ENCODE measurements at places on chromosomes 7 and 10.

GRCh38 chr7:123494193-123494796, 40.1 kb downstream of the IQUB start:
- DNase-seq = no peak

DNA sequence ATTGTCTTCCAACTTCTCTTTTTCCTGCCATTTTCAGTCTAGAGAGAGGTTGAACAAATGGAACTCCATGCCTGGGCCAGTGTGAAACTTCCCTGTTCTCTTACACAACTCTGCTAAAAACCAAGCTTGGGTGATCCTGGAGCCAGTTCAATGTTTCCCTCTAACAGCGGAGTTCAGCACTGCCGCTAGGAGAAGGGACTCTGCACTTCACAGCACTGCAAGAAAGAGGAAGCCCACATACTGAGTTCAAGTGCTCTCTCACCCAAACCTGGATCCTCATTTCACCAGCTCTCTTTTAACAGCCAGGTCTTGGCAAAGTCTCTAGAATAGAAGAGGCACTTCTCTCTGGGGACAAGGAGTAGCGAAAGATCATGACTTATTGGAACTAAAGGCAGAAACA, 18.8 kb downstream of the FOXI2 start:
- no peak for DNase-seq

DNA sequence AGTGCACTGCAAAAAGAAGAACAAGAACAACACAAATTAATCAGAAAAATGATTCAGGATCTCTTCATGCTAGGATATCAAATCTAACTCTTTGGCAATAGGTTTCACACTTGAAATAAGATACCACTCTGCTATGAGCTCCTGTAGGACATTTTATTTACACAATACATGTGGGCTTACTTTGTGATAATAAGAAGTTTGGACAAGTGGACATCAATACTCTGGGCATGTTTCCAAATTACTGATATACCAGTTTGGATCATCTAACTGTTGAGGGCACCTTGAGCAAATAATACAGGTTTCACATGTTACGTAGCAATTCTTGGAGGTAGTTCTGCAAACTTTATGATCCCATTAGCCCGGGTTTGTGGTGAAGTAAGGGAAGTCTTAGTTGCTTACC, 59.8 kb downstream of the CPVL start:
- DNase-seq = no peak

GRCh38 chr7:156793334-156793733, 99.6 kb downstream of the LMBR1 start:
- DNase-seq = no peak

DNA sequence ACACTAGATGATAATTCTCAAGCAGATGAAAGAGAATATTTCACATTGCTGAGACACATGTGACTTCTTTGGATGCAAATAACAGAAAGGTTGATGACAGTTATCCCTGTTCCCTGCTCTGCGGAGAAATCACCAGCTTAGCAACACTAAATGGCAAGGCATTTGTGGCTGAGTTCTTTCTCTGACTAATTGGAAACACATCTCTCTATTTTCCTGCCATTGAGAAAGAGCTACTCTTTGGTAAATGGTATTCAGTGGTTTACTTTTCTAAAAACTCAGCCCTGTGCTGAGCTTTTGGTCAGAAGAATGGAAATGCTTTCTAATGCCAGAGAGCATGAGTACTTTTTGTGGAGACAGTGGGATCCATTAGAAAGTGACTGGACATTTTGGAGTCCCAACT, 771.4 kb downstream of the LRMDA start:
- DNase-seq = peak; percentile 61

DNA sequence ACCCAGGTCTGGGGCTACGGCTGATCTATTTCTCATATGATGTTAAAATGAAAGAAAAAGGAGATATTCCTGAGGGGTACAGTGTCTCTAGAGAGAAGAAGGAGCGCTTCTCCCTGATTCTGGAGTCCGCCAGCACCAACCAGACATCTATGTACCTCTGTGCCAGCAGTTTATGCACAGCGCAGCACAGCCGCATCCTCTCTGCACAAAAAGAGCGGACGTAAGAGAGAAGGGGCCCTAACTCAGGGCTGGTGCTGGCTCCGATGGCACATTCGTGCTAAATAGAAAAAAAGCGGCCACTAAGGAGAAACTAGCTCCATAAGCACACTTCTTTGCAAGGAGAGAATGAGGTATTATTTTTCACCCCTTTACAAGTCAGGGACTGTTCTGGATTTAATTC, 28.3 kb upstream of the PRSS1 start:
- DNase-seq = no peak

- DNase-seq = no peak
Observed at GRCh38 chr7:6252748-6253147, 19.7 kb downstream of the CYTH3 start.

- no peak for DNase-seq
Observed at GRCh38 chr7:28615091-28615490, 202.8 kb downstream of the CREB5 start.

- DNase-seq = no peak
Observed at GRCh38 chr7:42217548-42217947, 19.5 kb downstream of the GLI3 start.

GRCh38 chr7:135188298-135188984, 17.9 kb upstream of the CYREN start:
- DNase-seq = no peak

DNA sequence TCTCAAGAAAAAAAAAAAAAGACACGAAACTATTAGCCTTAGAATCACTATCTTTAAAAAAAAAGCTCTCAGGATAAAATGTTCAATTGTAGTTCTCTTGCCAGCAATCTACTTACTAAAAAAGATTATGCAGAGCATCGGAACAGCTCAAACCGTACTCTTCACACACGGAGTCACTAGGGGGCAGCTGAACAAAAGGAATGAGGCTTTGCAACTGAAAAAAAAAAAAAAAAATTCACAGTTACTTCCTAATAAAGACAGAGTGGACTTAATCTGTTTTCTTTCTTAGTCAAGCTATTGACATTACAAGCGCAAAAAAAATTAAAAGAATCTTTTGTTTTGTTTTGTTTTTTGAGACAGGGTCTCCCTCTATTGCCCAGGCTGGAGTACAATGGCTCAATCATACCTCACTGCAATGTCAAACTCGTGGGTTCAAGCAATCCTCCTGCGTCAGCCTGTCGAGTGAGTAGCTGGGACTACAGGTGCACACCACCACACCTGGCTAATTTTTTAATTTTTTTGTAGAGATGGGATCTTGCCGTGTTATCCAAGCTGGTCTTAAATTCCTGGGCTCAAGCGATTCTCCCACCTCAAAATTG, 11.5 kb downstream of the PMS2 start:
- DNase-seq = no peak

GRCh38 chr7:79272066-79272669, 181.3 kb downstream of the MAGI2 start:
- no peak for DNase-seq

DNA sequence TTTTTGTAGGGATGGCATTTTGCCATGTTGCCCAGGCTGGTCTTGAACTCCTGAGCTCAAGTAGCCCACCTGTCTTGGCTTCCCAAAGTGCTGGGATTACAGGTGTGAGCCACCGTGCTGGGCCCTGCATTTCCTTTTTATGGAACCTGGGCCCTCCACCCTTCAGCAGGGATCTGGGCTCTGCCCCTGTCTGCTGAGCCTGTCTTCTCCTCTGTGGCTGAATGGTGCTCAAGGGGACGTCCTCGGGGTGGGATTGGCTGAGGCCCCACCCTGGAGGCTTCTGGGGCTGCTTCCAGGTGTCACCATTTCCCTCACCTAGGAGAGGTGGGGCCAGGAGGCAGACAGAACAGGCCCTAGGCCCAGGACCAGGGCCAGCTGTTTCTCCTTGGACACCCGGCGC, 18.4 kb downstream of the FAM241B start:
- no peak for DNase-seq

- DNase-seq = no peak
Observed at GRCh38 chr10:32771217-32771616, 186.8 kb downstream of the ITGB1 start.

GRCh38 chr10:50375051-50375452, 123.7 kb upstream of the ASAH2 start:
- DNase-seq = no peak

- DNase-seq = no peak
Observed at GRCh38 chr10:72315054-72315453, 39.7 kb downstream of the DNAJB12 start.

DNA sequence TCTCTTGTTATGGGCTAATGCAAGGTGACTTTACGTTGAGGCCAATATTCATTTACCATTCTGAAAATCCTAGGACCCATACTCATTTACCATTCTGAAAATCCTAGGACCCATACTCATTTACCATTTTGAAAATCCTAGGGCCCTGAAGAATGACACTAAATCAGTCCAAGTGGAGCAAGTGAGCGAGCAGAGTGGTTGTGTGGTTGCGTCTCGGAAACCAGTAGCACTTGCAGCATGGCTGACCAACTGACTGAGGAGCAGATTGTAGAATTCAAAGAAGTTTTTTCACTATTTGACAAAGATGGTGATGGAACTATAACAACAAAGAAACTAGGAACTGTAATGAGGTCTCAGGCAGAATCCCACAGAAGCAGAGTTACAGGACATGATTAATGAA, 6.9 kb downstream of the SAR1A start:
- no peak for DNase-seq

DNA sequence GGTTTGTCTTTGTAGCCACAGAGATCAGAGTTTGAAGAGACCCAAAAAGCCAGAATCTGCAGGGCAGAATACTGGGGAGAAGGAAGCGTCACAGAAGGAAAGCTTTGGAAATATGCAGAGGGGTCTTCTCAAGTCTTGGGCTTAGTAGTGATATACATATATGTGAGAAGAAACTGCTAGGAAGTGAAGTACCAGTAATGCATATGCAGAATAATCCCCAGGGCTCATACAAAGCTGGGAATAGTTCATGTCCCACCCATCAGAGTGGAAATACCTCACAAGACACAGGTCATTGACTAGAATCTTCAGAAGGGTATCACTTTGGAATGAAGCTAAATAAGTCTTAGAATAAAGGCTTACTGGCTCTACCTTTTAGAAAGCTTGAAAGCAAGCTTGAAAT, 39.6 kb downstream of the C10orf71 start:
- DNase-seq = no peak

- no peak for DNase-seq
Observed at GRCh38 chr10:97780841-97781617, 9.2 kb upstream of the SFRP5 start.

- DNase-seq = no peak
Observed at GRCh38 chr7:102072636-102073209, 213.9 kb upstream of the SH2B2 start.

DNA sequence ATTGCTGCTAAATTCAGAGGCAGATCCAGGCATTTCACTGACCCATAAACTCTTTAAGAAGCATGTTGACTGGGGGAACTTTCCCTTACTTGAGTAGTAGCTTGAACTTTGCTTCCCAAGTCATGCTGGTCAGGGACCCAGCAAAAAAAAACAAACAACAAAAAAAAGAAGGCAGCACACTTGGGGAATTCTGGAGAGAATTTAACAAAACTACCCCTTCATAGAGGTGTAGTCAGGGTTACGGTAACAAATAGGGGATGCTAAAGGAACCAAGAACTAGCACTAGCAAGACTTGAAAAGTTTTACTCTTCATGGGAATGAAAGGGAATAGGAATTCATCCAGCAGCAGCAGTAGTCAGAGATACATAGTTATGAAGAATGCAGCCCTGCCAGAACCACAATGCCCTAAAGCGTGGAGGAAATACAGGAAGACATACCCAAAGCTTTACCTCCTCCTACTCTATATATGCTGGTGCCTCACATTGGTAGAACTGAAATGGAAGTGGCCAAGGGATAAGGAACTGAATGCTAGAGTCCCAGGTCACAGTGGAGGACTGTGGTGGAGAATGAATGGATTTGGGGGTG, 67.3 kb downstream of the PHYHIPL start:
- no peak for DNase-seq

DNA sequence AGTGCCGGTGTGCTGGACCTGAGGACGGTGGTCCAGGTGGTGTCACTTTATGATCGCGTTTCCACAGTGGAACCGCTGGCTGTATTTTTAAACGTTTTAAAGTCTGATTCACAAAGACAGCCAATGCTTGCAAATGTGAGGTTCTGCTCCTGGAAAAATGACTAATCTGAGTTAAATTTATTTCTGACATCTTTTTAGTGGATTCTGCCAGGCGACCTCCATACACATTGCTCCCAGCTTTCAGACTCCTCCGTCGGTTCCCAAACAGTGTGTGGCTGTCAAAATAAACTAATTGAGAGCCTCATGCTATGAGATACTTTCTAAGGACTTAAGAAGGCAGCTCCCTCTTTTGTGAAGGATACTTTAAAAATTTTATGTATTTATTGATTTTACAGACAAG, 12.7 kb upstream of the TTYH3 start:
- DNase-seq = no peak

- DNase-seq = no peak
Observed at GRCh38 chr10:97779492-97779891, 7.7 kb upstream of the SFRP5 start.

DNA sequence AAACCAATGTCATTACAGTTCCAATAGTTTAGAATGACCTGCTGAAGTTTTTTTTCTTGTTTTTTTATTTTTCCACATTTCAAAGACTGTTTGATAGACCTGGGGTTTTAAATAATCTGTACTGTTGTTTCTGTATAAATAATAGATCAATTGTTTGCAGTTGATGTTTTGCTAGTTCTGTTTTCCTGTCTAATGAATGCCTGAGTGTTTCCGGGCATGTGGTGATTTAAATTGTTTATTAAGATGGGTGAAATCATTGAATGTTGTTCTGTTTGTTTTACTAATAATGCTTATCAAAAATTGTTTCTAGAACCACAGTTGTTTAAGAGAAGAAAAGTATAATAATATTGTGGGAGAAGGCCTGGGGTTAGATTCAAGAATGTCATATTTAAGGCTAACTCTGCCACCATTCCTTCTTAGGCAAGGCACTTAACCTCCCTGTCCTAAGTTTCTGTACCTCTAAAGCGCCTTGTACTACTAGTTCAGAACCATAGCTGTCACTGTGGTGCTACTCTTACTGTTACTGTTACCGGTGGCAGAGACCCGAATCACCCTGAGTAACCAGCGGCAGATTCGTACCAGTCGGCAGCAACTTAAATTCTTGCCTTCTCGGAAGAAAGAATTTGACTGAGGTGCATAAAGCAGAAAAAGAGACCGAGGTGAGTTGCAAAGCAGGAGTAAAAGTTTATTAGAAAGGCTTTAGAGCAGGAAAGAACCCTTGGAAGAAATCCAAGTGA, 1014.1 kb downstream of the REEP3 start:
- no peak for DNase-seq

- DNase-seq = no peak
Observed at GRCh38 chr10:30233186-30233959, 115.7 kb downstream of the MTPAP start.

GRCh38 chr7:89695241-89695640, 459.0 kb upstream of the STEAP1 start:
- DNase-seq = no peak

DNA sequence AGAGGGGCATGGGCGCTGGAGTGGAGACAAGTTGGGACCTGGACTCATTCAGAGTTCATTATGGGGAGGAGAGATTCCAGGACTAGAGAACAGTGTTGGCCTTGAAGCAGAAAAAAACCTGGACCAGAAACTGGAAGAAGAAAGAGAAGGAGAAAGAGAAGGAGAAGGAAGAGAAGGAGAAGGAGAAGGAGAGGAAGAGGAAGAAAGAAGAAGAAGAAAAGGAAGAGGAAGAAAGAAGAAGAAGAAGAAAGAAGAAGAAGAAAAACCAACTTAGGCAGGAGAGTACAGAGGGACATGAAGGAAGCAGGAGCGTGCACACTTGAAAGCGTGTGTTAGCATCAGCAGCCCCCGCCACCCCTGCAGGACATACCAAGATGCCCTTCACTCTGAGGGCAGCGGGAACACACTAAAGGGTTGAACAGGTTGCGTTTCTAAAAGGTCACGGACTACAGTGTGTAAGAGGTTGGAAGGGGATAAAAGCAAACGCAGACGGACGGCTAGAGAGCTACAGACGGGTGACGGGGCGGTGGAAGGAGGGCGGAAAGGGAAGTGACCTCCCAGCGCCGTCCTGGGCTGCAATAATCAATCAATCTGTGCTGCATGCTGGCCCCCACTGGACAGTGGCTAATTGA, 95.3 kb downstream of the SEC61G start:
- no peak for DNase-seq
